ENCODE measurements at places on chromosomes 2 and 18.

DNA sequence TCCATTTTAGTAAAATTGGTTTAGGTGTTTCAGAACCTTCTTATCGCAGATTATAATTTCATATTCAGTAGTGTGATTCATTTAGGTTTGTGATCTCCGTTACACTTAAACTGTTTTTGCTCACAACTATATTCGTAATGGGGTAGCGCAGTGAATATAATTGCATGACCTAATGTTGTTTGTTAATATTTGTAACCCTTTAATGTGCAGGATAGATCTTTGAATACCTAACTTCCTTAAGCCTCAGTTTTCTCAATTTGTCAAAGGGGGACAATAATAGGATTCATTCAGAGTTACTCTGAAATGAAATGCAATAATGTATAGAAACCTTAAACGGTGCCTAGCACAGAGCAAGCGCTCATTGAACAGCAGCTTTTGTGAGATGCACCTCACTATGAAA is 558 bp upstream of the ZDBF2 start:
- DNase-seq: no peak

DNA sequence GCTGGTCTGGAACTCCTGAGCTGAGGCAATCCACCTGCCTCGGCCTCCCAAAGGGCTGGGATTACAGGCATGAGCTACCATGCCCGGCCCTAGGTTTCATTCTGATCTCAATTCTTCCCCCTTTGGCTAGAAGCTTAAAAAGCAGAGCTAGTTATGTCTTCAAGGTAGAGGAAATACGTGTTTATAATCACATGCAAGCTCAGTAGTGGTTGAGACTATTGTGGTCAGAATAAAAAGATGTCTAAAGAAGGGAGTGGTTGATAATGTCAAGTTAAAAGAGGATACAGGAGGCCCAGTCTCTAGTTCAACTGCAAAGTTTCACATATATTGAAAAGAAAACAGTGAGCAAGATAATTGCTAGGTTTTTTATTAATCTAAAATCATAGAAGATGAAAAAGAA is 807.8 kb upstream of the ACVR2A start:
- no peak for DNase-seq

- no peak for DNase-seq
These were observed 16.2 kb upstream of the MAPRE2 start for GRCh38 chr18:35024965-35025364.

DNA sequence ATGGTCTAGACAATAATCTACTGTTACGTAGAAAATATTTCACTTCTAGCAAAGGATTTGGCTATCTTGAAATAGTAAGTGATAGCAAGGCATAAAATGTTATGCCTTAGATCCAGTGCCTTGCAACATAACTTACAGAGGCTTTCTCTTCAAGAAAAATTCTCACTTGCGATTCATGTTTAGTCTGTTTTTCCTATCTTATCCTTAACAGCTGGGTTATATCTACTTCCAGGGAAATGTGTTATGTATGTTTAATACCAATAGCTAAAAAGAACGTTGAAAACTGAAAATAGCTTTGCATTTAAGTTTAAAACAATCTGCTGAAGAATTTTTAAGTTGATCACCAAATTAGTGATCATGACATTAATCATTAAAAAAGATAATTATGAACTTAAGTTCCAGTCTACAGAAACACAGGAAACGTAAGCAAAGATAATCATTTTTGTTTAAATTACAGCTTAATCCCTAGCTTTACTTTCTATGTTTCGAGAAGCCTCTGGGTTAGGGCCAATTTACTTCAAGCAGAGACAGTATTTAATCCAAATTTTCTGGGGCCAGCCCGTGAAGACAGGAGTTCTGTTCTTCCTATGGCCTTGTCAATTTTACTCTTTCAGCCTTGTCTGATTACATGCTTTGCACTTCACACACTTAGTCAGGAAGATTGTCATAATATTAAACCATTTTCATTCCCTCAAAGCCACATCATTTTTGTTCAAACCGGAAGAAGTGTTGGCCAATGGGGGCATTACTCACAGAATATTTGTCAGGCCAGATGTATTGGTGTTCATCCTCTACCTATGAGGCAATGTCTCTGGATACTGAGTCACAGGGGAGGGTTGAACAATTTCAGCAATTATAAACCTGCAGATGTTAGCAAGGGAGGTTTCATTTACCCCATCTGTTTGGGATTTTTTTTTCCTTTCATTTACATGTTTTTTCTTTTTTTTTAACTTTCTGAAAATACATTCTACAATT is 1132.9 kb upstream of the ZEB2 start:
- DNase-seq: no peak

- no peak for DNase-seq
These were observed 47.9 kb downstream of the KIF5C start for GRCh38 chr2:148922776-148923475.

GRCh38 chr2:145190031-145190703 is 670.2 kb upstream of the ZEB2 start:
- DNase-seq: no peak

DNA sequence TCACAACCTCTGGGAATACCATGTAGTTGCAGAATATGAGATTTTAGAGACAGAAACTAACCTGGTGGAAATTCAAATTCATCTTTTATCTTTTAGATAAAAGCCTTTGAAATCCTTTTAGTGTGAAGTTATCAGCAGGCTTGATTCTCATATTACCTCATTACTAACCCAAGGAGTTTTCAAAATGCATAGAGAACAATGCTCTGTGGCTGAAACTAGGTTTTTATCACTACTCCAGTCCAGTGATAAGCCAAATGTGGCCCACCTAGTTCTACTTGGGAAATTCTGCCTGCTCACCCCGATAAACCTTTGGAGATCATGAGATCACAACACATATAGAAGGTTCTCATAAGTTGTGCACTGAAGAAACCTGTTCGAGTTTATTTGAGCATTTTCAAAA is 121.7 kb downstream of the MMADHC start:
- DNase-seq: no peak

DNA sequence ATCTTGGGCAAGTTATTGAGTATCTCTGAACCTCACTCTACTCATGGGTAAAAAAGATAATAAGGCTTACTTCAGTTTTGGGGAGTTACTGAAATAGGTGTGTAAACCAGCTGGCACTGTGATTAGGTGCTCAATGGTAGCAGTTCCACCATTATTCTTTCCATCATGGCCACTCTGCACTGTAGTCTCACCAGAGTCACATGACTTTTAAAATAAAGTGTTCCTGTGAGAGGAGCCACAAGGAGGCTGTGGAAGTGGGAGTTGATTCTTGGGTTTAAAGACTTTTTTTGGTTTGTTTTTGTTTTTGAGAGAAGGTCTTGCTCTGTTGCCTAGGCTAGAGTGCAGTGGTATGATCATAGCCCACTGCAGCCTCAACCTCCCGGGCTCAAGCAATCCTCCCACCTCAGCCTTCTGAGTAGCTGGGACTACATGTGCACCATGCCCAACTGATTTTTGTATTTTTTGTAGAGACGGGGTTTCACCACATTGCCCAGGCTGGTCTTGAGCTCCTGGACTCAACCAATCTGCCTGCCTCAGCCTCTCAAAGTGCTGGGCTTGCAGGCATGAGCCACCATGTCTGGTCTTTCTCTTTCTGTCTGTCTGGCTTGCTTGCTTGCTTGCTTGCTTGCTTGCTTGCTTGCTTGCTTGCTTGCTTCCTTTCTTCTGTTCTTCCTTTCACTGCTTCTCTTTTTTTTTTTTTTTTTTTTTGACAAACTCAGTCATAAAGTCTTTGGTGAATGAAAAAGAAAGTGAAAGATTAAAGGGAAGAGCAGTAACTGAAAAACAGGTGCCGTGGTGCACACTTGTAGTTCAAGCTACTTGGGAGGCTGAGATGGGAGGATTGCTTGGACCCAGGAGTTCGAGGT is 21.2 kb upstream of the ACVR1 start:
- no peak for DNase-seq

DNA sequence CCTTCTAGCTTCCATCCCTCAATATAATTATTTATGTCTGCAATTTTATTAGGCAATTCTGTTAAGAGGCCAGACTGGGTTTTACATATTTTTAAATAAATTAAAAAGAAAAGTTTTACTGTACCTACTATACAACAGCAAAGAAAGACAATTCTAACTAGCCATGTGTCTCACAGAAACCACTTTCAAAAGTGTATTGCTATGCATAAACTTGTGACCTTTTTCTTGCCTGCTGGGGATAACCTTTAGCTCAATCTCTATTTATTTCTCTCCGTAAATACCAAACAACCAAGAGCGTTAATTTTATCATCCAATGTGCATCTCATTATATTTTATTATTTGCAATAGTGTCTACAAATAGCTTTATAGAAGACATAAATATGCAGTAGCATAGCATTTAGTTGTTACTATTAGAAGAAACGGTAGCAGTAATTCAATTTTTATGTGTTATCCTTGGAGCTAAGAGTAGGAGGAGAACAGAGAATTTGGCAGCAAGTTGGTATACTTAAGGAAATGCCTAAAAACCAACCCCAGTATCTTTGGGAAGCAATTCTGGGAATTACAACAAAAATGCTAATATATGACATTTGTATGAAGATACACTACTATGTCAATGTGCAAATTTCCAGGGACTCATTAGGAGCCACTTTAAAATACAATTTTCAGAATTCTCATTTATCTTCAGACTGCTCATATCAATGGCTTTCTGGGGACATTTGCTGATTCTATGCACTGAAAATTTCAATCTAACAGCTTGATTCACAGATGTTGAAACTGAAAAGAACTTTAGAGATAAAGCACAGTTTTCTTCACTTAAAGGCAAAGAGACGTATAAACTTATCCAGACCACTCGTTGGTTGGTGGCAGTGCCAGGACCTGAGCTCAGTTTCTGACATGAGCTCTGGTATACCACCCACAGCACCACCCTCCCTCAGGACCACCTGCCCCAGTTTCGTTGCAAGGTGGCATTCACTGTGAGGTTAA is 23.0 kb upstream of the RTN4 start:
- no peak for DNase-seq

DNA sequence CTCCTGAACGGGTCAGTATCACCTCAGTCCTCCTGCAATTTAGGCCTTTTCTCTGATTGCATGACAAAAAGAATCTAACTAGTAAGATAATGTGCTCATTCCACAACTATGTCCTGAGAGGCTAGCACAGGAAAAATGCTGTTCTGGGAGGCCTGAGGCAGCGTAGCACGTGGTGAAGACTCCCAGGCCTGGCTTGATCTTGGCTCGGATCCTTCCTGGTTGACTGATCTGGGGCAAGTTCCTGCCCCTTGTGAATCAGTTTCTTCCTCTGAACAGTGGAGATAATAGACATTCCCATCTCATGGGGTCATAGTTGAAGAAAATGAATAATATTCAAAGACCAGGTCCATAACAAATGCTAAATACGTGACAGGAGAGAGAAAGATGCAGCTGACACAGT is 12.3 kb downstream of the FBLN7 start:
- DNase-seq: no peak

DNA sequence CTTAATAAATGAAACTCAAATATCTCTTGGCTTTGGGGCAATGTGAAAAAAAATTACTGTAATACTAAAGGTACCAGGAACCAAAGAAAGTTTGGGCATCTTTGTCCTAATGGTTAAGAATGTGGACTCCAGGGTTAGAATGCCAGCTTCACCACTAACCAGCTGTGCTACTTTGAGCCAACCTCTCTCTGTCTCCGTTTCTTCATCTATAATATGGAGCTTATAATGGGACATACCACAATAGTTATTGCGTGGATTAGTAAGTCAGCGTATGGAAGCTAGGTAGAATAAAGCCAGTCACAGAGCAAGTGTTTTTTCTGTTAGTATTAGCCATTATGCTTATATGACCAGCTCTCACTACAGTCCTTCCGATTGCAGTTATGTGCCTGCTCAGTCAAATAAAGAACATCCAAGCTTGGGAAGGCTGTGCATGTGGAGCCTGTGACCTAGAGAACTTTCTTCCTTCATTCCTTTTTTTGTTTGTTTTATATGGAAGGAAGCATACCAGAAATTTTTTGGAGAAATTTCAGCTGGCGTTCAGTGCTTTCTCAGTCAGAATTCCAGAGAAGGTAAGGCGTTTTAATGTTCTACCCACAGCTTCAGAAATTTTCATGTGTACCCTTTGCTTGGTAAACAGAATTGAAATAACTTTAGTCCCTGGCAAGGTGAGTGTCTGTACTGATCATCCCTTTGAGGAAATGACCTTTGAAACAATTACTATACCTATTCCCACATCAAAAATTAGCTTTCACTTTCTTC is 114.0 kb upstream of the RND3 start:
- no peak for DNase-seq

- no peak for DNase-seq
These were observed 301.3 kb downstream of the EPHA4 start for GRCh38 chr2:221270806-221271205.

DNA sequence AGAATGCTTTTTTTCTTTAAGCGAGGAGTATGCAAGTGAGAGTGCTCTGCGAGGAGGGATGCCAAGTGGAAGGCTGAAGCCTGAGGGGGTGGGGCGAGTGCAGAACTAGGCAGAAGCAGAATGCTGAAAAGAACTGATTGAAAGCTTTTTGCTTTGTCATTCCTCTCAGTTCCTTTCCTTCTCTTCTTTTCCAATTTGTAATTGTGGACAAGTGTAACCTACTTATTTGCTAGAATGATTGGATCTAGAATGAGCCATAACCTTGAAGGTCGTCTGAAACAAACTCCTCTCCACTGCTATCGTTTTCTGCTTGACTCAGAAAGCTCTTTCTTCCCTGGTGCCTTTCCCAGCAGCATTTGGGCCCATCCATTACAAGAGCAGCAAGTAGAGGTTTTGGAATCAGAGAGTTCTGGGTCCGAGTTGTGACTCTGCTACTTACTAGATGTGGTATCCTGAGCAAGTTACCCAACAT is 115.3 kb downstream of the METTL8 start:
- DNase-seq: no peak

GRCh38 chr2:217552081-217552480 is 450.7 kb downstream of the TNS1 start:
- DNase-seq: no peak

DNA sequence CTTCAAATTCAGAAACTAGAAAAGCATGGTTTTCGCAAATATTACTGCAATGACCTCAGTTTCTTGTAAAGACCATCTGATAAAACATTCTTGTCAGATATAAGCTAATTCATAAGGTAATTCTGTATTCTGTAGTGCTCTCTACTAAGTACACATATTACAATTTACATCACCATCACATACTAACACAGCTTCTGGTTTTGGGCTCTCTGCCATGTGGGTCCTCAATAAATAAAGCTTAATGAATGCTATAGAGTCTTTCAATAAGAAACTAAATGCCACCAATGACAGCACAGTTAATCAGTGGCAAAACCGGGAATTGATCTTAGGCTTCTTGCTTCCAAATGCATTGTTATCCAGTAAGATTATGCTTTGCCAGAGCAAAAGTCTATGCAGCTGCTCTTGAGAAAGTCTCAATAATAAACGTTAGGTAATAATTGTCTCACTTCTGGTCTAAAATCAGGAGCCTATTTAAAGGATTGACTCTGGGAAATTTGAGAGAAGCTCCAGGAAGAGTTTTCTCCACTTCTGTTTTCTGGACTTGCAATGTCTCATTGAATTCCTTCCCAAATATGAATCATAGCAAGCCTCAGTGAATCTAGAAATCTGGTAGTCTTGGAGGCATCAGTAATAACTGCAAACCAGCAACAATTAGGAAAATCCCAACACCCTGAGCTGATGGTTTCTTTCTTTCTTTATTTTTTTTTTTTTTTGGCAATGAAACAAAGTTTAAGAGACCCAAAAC is 67.9 kb upstream of the RAPGEF4 start:
- no peak for DNase-seq

GRCh38 chr2:74186038-74186437 is 7.4 kb upstream of the MOB1A start:
- DNase-seq: no peak

- no peak for DNase-seq
These were observed 111.5 kb downstream of the MBD5 start for GRCh38 chr2:148132412-148132811.
